Epithelial cell of proximal tubule (primary cell): ENCODE measurements at places on chromosomes 2 and 18.

GRCh38 chr18:63801343-63801742 is 26.1 kb downstream of the SERPINB7 start:
- no peak for DNase-seq

DNA sequence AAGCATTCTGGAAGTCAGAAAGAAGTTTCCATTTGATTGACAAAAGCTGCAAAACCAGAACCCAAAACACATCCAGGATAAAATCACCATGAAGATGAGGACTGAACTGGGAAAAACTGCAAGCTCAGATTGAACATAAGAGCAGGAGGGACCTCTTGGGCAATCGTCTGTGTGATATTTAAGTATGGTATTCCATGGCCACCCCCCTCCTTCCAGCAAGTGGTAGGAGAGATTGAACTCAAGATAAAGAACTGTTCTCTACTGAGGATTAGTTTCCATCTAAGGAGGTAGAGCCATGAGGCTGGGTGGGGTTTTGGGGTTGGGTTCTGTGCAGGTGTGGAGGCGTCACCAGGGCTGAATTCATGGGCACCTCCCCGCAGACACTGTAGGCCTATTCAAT is 251.1 kb downstream of the NCKAP5 start:
- DNase-seq, result no peak

GRCh38 chr2:109522063-109522374 is 91.7 kb downstream of the SEPTIN10 start:
- DNase-seq, result no peak

GRCh38 chr2:128115921-128116623 is 25.1 kb downstream of the UGGT1 start:
- DNase-seq, result no peak

DNA sequence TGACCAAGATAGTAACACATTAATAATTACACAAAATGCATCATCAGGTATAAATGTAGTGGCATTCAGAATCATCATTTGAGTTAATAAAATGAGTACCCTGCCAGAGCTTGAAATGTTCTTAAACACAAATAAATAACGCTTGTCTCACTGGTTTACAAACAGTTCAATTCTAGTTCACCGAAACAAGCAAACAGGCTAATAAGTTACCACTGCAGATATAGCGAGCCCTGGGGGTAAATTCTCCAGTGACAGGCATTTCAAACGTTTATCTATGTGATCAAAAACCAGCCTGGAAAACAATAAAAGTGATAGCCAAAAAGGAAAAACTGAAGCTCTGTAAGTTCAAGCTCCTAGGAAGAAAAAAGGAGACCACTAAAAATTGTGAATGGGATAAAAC is 152.6 kb downstream of the THADA start:
- no peak for DNase-seq

GRCh38 chr2:180161415-180161814 is 154.3 kb upstream of the CWC22 start:
- DNase-seq, result no peak

DNA sequence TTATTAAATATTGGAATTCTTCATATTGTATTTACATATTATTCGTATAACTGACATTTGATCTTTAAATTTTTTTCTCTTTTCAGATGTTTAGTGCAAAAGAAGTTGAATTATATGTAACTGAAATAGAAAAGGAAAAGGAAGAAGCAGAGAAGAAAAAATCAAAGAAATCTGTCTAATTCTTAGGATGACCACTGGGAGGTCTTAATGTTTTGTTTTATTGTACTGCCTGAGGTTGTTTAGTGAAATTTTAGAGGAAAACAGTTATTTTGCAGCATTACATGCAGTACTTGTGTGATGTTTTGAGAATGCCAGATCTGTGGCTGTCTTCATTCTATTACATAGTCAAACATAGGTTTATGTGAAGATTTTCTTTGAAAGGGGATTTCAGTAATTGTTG is 34.0 kb upstream of the TAF4B start:
- DNase-seq, result no peak

GRCh38 chr2:9552219-9553178 is 3.1 kb downstream of the ADAM17 start:
- DNase-seq, result no peak

DNA sequence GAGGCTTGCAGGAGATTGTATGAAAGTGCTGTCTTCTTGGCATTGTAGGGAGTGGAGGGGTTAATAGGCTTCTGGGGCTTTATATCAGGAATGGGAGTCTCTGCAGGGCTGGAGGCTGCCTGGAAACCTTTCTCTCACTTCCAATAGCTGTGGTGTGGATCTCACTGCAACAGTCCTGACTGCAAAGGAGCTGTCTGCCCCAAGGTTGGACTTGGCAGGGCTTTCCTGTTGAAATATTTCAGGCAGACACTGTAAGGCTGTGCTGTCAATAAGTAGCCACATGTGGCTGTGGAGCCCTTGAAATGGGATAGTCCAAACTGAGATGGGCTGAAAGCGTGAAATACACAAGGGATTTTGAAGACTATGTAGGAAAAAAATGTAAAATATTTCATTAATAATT is 399.1 kb upstream of the SPRED2 start:
- no peak for DNase-seq

DNA sequence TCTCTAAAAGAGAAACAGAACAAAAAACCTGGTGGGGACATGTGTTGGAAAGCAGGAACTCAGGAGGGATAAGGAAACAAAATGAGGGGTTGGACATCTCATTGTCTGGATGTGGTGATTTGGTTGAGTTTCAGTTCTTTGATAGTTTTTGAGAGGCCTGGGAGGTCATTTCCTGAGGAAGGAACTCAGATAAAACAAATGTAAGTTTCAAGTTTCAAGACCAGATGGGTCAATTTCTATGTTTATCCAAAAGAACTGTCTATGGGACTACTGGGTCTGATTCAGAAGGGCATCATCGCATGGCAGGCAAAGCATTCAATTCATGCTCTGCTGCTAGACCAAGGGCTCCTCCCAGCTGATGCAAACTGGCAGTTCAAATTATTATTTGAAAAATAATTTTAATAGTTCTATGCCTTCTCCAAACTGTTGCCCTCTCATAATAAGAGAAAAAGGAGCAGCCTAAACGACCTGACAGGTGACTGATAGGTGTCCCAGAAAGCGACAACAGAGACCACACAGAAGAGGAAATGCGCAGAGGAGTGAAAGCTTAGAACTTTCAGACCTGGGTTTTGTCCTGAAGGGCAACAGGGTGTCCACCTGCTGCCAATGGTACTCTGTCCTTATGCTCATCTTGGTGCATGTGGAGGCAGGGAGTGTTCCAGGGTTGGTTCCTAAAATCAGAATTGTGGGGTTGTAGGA is 39.3 kb upstream of the SH3RF3 start:
- DNase-seq, result no peak

- DNase-seq, result no peak
Observed at GRCh38 chr2:24930768-24931167, 10.7 kb upstream of the ADCY3 start.

DNA sequence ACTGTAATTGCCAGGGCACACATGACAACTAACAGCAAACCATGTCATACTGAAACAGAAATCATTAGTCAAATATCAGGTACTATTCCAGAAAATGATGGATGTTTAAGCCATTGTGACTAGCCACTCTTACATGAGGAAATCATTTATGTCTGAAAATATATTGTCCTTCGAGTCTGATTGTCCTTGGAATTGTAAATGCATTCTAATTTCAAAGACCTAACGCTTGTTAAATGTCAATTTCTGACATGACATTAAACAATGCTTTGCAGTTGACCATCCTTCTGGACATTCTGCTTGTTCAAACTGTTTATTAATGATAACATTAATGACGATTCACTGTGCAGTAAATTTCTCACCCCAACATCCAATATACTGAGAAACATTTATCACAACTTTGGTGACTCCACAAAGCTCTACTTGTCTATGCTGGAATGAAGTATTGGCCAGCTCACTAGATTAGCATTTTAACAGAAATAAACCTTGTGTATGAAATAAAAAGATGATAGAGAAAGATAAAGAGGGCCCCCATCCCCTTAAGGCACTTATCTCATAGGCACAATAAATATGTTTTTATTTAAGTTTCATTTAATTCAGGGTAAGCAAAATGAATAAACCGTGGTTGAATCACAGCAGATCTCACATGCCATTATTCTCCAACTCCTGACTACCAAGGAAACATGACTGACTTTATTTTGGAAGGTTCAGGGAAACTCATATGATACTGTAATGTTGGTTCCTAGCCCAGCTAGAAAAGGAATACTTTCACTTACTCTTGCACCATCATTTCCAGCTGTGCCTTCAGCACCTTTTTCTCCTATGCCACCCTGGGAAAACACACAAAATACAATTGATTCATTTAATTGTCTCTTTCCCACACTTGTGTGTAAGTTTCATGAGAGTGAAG is 82.3 kb downstream of the COL3A1 start:
- DNase-seq, result no peak

DNA sequence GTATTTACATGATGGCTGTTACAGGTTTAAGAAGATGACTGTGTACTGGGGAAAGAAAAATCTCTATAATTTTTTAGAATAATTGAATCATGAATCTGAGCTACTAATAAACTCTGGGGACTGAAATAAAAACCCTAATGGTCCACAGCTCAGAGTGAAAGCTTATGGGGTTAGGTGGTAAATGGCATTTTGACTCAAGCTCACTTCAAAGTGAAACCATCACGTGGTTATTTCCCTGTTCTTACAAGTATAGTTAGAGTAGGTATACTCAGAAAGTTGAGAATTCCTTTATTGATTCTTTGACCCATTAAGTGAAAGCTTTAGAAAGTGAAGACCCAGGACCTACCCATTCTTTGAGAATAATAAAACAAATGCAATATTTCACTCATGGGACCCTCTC is 626.2 kb upstream of the SETBP1 start:
- no peak for DNase-seq

GRCh38 chr2:73237168-73237567 is 3.1 kb downstream of the CCT7 start:
- no peak for DNase-seq

- DNase-seq, result no peak
Observed at GRCh38 chr2:99949530-99949929, 192.9 kb downstream of the AFF3 start.

- no peak for DNase-seq
Observed at GRCh38 chr2:29780906-29781305, 140.5 kb downstream of the ALK start.

DNA sequence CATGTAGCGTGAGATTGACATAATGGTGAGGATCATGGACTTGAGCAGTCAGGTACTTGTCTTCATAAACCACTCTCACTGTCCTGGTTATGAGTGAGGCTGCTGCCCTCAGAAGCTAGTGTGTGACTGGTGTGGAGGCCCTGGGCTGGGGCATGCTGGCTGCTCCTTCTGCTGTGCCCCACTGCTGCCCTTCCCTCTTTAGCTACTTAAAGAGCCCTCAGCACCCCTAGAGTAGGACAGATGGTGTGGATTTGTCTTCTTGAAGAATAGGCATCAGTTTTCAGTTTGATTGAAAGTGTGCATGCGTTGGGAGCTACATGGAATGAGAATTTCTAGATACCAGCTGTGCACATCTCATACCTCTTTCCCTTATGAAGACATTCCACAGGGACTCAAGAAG is 15.4 kb downstream of the CPLX4 start:
- DNase-seq, result no peak

- no peak for DNase-seq
Observed at GRCh38 chr18:28048612-28049011, 128.3 kb downstream of the CDH2 start.

- peak; percentile 69 for DNase-seq
Observed at GRCh38 chr2:133421516-133422324, 146.5 kb downstream of the NCKAP5 start.

- no peak for DNase-seq
Observed at GRCh38 chr2:172512810-172513523, 42.9 kb upstream of the PDK1 start.

- DNase-seq, result no peak
Observed at GRCh38 chr2:32910883-32911598, 35.7 kb upstream of the LTBP1 start.

- DNase-seq, result no peak
Observed at GRCh38 chr2:125185691-125186270, 1160.7 kb downstream of the CNTNAP5 start.

- no peak for DNase-seq
Observed at GRCh38 chr2:85813982-85814801, 60.4 kb downstream of the ATOH8 start.
